Nucleus accumbens (tissue), 56 donors: ENCODE measurements at places on chromosomes 13 and 19.

- DNase-seq: no peak
Observed at GRCh38 chr19:28606269-28607032, 606.5 kb downstream of the UQCRFS1 start.

GRCh38 chr13:40399756-40400155 is 266.7 kb downstream of the FOXO1 start:
- no peak for DNase-seq

- no peak for DNase-seq
Observed at GRCh38 chr19:17255150-17255621, 9.4 kb downstream of the USHBP1 start.

GRCh38 chr13:65623148-65623547 is 1607.0 kb downstream of the PCDH9 start:
- no peak for DNase-seq
